CD4-positive, alpha-beta T cell treated with Interferon gamma for 1 hour (primary cell): ENCODE measurements at places on chromosomes 11 and 22.

GRCh38 chr11:45449036-45449601 is 163.0 kb upstream of the SYT13 start:
- DNase-seq: no peak

- DNase-seq: no peak
Observed at GRCh38 chr11:119046489-119046888, 10.5 kb downstream of the HYOU1 start.

DNA sequence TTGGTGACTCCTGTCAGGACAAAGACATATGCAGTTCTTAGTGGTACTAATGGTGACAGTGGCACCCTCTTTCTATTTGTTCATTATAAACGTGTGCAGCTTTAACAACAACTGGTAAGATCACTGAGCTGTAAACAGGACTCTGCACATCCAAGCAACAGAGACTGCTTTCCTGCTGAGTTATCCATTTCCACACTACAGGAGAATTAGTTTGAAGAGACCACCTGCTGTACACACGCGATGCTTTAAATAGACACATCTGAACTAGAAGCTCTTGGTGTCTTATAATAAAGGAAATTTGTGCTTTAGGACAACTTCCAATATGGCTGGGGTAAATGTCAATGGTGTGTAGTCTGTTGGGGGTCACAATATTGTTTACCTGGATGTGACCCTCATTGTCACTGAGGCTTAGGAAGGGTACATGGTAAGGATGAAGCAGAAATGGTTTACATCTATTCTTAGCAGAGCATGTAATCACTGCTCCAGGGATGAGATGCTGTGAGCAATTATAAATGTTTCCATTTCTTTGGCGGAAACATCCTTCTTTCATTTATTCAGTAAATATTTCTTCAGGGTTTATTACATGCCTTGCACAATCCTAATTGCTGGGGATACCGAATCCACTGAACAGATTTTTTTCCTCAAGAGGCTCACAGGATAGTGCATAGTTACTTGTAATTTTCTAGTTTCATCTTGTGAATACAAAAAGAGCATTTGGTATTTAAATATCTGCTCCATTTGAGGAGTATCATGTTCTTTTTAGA is 354.0 kb upstream of the CCDC90B start:
- DNase-seq: no peak

- no peak for DNase-seq
Observed at GRCh38 chr22:34019190-34019845, 99.0 kb upstream of the LARGE1 start.

DNA sequence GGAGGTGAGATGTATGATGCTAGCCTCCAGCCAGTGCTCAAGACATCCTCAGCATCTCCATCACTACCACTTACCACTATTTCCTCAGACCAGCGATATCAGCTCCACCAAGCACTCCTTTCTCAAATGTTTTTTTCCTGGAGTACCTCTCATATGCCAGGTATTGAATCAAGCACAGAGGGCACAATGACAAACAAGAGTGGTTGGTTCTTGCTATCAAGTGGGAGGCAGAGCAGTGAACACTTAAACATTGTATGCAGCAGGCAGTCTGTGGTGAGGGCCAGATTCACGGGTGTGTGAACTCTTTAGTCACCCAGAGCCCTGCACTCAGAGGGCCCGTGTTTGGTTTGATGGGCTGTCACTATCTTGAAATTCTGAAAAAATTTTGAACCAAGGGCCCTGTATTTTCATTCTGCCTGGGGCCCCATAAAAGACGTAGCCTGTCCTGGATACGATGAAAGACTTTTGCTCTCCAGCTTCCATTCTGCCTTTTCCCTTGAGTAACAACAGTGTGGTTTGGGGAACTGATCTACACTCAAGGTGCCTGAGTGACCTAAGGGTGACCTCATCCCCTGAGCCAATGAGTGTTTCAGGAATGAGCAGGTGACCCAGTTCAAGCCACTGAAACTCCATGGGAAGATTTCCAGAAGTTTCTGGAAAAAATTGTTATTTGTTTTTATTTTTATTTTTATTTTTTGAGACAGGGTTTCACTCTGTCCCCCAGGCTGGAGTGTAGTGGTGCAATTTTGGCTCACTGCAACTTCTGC is 348.4 kb upstream of the NARS2 start:
- no peak for DNase-seq

- no peak for DNase-seq
Observed at GRCh38 chr11:117282956-117283355, 8.2 kb upstream of the BACE1-AS start.

- DNase-seq: no peak
Observed at GRCh38 chr22:43173976-43174720, 12.8 kb downstream of the TTLL12 start.

- no peak for DNase-seq
Observed at GRCh38 chr22:28773461-28773867, 969 bp downstream of the CCDC117 start.

GRCh38 chr11:15896026-15896425 is 460.3 kb downstream of the SOX6 start:
- no peak for DNase-seq

GRCh38 chr11:36027731-36028130 is 83.9 kb downstream of the LDLRAD3 start:
- DNase-seq: no peak

DNA sequence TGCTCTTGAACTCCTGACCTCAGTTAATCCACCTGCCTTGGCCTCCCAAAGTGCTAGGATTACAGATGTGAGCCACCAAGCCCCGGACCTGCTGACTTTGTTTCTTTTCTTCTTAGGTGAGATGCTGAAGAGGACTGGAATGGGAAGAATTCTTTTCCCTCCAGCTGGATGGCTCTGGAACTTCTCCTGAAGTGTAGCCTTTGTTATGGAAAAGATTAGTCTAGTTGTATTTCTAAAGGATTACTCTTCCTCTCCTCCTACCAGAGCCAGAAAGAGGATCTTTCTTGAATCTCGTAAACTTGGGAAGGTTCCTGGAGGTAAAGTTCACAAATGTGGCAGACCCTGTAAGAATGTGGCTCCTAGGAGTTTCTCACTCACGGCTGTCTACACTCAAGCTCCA is 95.4 kb upstream of the LARGE1 start:
- DNase-seq: no peak

GRCh38 chr22:34072585-34072984 is 152.3 kb upstream of the LARGE1 start:
- no peak for DNase-seq

GRCh38 chr22:46913351-46913750 is 150.9 kb downstream of the TBC1D22A start:
- no peak for DNase-seq

- no peak for DNase-seq
Observed at GRCh38 chr11:111603611-111604130, 1.4 kb downstream of the SIK2 start.

- DNase-seq: no peak
Observed at GRCh38 chr22:37069319-37069718, 17.8 kb downstream of the KCTD17 start.

- no peak for DNase-seq
Observed at GRCh38 chr11:69392104-69392653, 89.3 kb upstream of the LINC01488 start.

- no peak for DNase-seq
Observed at GRCh38 chr11:49405743-49406142, 197.3 kb upstream of the FOLH1 start.

GRCh38 chr11:133078591-133079404 is 453.5 kb downstream of the OPCML start:
- DNase-seq: no peak

GRCh38 chr22:30919973-30920372 is 48.6 kb downstream of the MORC2 start:
- DNase-seq: no peak

GRCh38 chr11:27514076-27514475 is 7.5 kb upstream of the LIN7C start:
- DNase-seq: no peak

GRCh38 chr11:83617671-83618070 is 331.5 kb upstream of the CCDC90B start:
- no peak for DNase-seq

- DNase-seq: no peak
Observed at GRCh38 chr22:49730656-49731055, 97.0 kb downstream of the BRD1 start.

- no peak for DNase-seq
Observed at GRCh38 chr22:48047722-48048500, 1285.5 kb downstream of the TBC1D22A start.

DNA sequence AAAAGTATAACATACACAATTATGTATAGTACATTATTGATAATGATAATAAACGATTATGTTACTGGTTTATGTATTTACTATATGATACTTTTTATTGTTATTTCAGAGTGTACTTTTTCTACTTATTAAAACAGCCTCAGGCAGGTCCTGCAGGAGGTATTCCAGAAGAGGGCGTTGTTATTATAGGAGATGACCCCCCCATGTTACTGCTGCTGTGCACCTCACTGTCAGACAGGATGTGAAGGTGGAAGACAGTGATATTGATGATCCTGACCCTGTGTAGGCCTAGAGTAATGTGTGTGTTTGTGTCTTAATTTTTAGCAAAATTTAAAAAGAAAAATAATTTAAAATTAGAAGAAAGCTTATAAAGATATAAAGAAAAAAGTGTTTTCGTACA is 57.6 kb downstream of the REXO2 start:
- DNase-seq: no peak

- DNase-seq: no peak
Observed at GRCh38 chr11:76237000-76237649, 30.8 kb upstream of the WNT11 start.

DNA sequence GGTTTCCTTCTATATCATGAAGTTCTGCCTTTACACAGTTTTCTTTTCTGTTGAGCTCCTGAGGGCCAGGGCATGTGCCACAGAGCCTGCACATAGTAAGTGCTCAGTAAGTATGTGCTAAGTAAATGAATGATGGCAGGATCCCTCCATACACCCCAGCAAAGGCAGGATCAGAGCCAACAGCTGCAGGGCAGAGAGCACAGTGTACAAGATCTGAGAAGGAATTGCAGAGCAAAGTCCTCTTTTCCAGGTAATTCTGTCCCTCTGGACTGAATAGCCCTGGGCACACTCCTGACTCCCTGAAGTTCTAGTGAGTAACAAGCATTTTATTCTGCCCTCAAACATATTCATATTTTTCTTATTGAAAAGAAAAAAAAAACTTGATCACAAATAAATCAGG is 117.7 kb downstream of the GALNT18 start:
- no peak for DNase-seq

DNA sequence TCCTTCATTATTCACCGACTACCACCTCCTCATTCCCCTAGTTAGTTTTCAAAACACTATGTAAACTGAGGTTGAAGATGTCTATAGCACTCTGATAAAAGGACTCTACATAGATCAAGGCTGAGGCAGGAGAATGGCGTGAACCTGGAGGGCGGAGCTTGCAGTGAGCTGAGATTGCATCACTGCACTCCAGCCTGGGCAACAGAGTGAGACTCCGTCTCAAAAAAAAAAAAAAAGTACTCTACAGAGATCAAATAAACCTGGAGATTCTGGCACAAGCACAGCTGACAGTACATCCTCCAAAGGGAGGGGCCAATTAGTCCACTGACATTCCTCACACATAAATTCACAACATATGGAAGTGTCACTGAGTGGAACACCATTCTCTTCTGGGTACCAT is 31.0 kb downstream of the TSG101 start:
- DNase-seq: no peak

GRCh38 chr11:13229711-13230318 is 47.8 kb upstream of the BMAL1 start:
- DNase-seq: no peak

DNA sequence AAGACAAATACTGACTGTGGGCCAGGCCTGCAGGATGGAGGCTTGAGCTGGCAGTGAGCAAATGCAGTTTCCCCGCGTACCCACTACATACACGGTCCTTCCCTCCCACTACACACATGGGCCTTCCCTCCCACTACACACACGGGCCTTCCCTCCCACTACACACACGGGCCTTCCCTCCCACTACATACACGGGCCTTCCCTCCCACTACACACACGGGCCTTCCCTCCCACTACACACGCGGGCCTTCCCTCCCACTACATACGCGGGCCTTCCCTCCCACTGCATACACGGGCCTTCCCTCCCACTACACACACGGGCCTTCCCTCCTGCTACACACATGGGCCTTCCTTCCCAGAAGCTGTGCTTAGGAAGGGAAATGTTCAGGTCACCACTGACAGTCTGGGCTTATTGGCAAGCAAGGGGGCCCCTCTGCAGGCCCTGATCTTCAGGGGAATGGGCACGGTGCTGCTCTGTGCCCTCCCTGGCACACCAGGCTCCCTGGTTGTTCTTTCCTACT is 10.8 kb downstream of the DNAL4 start:
- no peak for DNase-seq

- no peak for DNase-seq
Observed at GRCh38 chr11:60785806-60786361, 751 bp downstream of the MS4A10 start.

- peak; percentile 25 for DNase-seq
Observed at GRCh38 chr22:31210556-31211421, 1.3 kb upstream of the LIMK2 start.

DNA sequence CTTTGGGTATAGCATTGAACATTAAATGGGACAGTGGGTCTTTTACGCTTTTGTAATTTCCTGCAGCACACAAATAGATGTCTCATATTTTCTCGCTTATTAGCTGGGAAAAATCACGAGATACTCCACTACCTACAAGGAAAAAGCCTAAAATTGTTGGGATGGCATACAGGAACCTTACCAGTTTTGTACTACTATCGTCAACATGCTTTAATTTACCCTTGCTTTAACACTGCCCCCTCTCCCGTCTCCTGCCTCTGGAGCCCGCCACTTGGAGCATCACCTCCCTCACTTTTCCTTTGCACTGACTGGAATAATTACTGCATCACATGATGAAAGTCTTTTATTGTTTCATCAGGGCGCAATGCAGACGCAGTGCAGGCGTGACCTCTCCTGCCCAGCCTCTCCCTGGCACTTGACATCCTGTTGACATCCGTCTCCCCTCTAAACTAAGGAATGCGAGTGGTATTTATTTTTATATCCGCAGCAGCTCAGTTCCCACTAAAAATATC is 1.0 kb upstream of the FNBP4 start:
- DNase-seq: peak; percentile 13

GRCh38 chr11:8097926-8098325 is 16.9 kb downstream of the TUB start:
- DNase-seq: no peak

DNA sequence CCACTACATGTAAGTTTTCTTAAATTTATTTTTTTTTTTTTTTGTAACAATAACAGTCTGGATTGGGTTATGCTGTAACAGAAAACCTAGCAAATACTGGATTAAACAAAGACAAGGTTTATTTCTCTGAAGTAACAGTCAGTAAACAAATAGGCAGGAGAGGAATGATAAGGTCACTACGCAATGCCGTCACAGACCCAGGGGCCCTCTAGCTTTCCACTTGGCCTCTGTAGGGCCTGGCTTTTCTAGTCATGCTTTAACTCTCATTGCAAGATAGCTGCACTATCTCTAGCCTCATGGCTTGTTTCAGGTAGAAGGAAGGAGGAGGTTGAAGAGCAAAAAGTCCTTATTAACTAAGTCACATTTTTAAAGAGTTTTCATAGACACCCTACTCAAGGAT is 6.5 kb downstream of the OR10A6 start:
- DNase-seq: no peak
